A673 (cell line): ENCODE measurements at places on chromosomes 12 and 14. TPM values are rescaled to one million over a fixed set of nuclear protein-coding genes. Genes with fewer than 3 reads are reported as not detected.

GRCh38 chr14:100105357-100106169, 40.3 kb downstream of the EVL start:
- no peak for DNase-seq

The CCDC85C gene
- total RNA-seq: 24.6 and 31.5 TPM in 2 replicates

DNA sequence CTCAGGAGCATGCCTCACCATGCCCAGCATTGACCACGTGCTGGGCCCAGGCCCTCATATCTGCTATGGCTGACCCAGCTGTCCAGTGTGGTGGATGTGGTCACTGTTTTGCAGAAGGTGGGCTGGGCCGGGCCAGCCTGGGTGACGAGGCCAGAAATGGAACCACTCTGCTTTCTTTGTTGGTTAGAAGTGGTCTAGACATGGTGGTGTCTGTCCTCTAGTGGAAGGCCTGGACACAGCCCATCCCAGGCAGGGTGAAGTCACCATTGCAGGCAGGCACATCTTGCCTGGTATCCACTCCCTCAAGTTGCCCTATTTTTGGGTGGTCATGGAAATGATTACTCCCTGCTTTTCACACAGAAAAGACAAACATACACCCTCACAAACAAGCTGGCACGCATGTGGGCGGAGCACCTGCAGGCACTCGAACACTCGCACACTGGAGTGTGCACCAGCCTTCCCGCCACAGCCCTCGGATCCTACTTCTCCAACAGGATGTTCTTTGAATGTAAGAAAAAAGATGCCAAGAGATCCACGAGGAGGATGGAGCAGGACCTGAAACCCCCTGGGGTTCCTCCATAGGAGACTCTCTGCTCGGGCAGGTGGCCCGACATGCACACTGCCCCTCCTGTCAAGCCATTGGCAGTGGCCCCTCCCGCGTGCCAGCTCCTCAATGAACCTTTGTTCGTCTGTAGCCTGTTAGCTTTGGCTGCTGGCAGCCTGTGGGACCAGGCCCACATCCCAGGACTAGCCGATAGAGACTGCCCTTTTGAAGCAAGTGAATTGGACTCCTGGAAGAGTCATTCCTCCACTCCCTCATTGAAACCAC, 38.4 kb downstream of the MLXIP start:
- no peak for DNase-seq

DNA sequence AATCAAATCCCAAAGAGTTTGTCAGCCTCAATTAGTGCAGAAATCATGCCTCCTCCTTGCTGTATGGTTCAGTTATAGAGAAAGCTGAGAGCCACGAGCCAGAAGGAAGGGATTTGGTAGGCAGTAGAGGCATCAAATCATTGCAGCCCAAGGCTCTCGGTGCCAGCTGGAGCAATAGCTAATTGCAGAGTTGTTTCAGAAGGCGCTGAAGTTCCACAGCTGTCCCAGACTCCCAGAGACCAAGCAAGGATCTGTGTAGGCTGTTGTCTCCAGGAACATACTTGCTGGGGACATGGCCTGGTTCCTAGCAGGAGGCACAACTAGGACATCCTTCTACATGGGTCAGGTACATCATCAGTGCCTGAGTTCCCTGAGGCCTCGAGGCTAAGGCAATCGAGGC, 80.4 kb upstream of the WSCD2 start:
- DNase-seq: no peak

GRCh38 chr12:90305379-90305778, 596.7 kb upstream of the ATP2B1 start:
- no peak for DNase-seq

DNA sequence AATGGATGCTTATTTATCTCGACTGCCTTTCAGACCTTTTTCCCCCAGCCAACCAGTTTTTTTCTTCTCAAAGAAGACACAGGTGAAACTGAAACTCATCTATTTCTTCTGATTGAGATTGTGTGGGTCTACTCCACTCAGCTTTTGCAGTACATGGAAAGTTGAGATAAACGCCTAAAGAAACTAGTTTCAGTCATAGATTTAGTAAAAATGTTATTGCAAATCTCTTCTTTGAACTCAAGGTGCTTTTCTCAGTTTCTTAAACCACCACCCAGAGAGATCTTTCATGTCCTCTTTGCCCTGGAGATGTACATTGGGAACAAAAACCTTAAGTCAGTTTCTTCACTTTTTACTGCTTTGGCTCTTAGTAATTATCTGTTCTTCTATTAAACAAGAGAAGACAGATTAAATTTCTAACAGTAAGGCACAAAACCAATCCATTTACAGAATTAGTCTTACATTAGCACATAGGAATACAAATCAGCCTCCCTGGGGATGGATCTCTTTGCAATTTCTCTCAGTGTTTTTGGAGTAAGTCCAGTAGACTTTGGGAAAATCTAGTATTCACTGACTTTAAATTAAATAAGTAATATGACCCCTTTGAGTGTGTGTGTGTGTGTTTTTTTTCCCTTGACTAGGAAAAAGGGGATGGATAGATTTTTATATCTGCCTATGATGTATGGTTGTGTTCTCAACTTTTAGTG, 11.6 kb downstream of the FBXW8 start:
- DNase-seq: peak; percentile 90

The TAS2R7 gene
- total RNA-seq: not detected in 2 replicates

The SLC7A7 gene
- total RNA-seq: 1.9 and 2.3 TPM in 2 replicates

DNA sequence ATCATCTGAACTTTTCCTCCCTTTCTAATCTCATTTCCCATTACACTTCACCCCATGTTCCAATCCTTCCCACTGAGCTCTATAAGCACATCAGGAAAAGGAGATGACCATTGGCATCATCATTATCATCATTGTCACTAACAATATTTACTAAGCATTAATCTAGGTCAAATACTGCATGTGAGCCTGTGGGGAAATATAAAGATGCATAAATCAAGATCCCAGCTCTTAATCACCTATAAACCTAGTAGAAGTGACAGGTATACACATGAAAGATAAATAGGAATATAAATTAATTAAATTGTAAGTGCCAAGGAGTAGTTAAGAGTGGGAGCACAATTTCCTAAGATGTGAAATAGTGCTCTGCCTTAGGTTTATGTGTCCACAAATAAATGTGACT, 100.6 kb downstream of the OTOGL start:
- no peak for DNase-seq

- DNase-seq: no peak
Observed at GRCh38 chr14:102496331-102496691, 13.3 kb downstream of the ANKRD9 start.

GRCh38 chr12:3137268-3137781, 60.1 kb downstream of the TSPAN9 start:
- peak; percentile 58 for DNase-seq

DNA sequence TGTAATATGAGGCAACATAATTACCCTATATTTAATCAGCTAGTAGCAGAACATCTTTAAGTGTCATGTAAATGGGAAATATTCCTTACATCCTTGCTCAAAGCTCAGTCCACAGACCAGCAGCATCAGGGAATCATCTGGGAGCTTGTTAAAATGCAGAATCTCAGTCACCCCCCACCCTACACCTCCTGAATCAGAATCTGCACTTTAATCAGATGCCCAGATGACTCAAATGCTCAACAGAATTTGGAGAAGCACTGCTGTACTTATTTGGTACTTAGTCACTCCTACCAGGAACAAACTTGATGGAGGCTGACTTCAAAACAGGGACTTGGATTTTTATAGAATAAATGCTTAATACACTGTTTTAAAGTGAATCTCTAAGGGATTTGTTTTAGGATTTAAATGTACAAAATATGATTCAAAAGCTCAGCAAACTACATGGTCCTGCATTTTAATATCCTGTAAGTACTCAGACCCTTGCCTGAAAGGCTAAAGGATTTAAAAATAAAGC, 96.5 kb downstream of the ARMH4 start:
- no peak for DNase-seq
